Testis (tissue), 5 donors: ENCODE measurements at places on chromosomes 1 and 21.

DNA sequence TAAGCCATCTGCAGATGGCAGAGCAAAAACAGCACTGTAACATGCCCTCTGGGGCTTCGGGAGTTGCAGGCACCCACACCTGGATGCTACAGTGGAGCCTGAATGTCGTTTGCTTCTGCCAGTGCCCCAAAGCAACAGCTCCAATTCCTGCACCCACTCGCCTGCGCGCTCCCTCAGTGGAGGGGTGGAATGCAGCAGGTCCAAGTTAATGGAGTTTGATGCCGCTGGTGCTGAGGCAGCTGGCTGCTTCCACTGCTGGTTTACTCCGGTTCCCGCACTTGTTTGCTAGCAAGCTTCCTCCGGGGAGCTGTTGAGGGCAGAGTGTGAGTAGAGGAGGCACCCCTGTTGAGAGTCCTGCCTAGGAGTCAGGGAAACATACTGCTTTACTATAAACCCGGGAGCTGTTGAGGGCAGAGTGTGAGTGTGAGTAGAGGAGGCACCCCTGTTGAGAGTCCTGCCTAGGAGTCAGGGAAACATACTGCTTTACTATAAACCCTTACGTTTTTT lies 584.0 kb upstream of the TMPRSS15 start:
- DNase-seq: peak; percentile 14
- H3K4me1 ChIP-seq: no peaks in the 10 kb centered on the region
- no peak overlapping the region for H3K27ac ChIP-seq
- no peaks in the 10 kb centered on the region for H3K36me3 ChIP-seq
- no peaks in the 10 kb centered on the region for H3K27me3 ChIP-seq

GRCh38 chr1:156911577-156912298 lies 8.7 kb upstream of the LRRC71 start:
- H3K27ac ChIP-seq: no peak overlapping the region
- no peak for DNase-seq
- H3K4me1 ChIP-seq: peaks cover 11% of the 10 kb centered on the region
- H3K36me3 ChIP-seq: no peaks in the 10 kb centered on the region
- no peak overlapping the region for H3K4me3 ChIP-seq

DNA sequence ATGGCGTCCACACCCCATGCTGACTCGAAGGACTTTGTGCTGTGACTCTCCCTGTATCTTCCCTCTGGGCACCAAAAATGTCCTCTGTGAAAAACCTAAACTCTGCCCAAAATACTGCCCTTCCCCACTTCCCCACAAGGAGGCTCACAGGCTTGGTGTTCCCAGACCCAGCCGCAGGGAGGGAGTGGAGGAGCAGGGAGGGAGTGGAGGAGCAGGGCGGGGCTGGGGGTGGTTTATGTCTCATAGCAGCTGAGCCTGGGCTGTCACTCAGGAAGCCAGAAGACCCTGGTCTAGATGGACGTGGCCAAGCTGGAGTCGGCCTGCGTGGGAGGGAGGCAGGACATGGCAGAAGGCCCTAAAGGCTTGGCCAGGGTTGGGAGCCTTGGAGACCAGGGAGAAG lies 461.7 kb downstream of the PTPRU start:
- H3K4me1 ChIP-seq: no peaks in the 10 kb centered on the region
- no peaks in the 10 kb centered on the region for H3K27me3 ChIP-seq
- no peak overlapping the region for H3K4me3 ChIP-seq
- H3K36me3 ChIP-seq: no peaks in the 10 kb centered on the region
- DNase-seq: no peak
- no peak overlapping the region for H3K27ac ChIP-seq

DNA sequence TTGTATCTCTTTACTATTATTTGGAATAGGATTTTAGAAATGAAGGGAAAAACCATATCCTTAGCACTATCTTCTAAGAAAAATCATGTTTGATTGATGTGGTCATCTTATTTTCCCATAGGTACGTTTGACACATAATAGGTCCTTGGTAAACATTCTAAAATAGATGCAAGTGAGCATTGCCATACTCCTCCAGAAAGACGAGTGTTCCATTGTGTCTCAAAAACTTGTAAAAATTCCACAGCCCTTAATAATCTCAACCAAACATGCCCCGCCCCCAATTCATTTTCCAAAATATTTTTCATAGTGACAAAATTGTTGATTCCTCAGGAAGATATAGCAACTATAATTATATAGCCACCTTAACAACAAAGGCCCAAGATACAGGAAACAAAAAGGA lies 113.4 kb downstream of the CD247 start:
- no peak overlapping the region for H3K27ac ChIP-seq
- no peak overlapping the region for H3K4me3 ChIP-seq
- no peak for DNase-seq
- H3K36me3 ChIP-seq: no peaks in the 10 kb centered on the region
- no peaks in the 10 kb centered on the region for H3K4me1 ChIP-seq

- H3K27ac ChIP-seq: no peak overlapping the region
- no peak overlapping the region for H3K4me3 ChIP-seq
- no peaks in the 10 kb centered on the region for H3K27me3 ChIP-seq
- peaks cover 19% of the 10 kb centered on the region for H3K4me1 ChIP-seq
- H3K36me3 ChIP-seq: no peaks in the 10 kb centered on the region
Measured at GRCh38 chr1:108592030-108592759, 32.3 kb downstream of the EEIG2 start.

DNA sequence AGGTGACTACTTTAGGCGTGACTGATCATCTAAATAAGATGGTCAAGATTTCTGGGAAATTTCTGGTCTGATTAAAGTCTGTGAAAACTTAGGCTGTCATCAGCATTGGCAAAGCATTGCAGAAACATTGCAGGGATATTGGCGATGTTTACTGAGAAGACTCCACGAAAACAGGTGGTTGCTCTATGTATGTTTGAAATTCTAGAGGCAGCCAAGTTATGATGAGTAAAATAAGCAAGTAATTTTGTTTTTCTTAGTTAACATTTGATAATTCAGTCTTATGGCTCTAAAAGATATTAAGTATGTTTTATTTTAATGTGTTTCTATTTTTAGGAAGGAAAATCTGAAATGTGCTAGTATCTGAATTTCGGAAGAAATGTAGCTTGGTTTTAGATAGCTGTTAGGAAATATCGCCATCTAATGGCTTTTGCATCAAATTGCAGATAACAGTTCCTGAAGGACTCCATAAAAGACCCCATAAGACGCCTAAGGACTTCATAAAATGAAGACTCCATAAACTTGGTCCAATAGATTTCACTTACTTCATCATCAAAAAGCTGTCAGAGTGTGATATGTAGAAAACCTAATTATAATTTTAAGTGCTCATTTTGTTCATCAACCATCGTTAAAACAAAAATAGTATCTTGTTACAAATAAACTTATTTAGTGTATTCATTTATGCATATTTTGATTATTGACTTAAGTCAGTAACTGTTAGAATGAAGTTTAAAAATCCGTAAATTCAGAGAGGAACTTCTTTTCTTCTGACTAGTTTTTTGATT lies 344.6 kb downstream of the RYR2 start:
- H3K4me1 ChIP-seq: no peaks in the 10 kb centered on the region
- no peaks in the 10 kb centered on the region for H3K36me3 ChIP-seq
- H3K4me3 ChIP-seq: no peak overlapping the region
- no peak overlapping the region for H3K27ac ChIP-seq

DNA sequence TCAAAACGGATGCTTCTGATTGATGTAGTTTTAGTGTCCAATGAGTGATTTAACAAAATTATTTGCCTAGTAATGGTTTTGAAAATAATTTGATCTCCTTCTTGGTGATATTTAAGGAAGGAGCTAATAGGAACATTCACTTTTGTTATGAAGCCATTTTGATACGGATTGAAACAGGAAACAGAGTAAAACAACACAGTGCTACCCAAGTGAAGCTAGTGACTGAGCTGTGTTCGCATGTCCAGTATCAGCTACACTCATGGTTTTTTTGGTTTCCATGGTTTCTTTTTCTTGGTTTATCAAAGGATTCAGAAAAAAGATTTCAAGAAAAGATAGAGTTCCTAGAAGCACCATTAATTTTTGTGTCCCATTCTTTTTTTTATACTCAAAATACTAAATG lies 40.1 kb upstream of the PLEKHO1 start:
- no peaks in the 10 kb centered on the region for H3K27me3 ChIP-seq
- no peaks in the 10 kb centered on the region for H3K36me3 ChIP-seq
- DNase-seq: no peak
- no peak overlapping the region for H3K27ac ChIP-seq
- H3K4me3 ChIP-seq: no peak overlapping the region
